ENCODE measurements at places on chromosomes 12 and 14. TPM values are rescaled to one million over a fixed set of nuclear protein-coding genes. Genes with fewer than 3 reads are reported as not detected.

GRCh38 chr12:114579389-114579788 lies 104.6 kb downstream of the TBX3 start:
- DNase-seq, result no peak

GRCh38 chr12:4289231-4289878 lies 15.8 kb downstream of the CCND2 start:
- DNase-seq, result peak; percentile 47

- peak; percentile 59 for DNase-seq
Measured at GRCh38 chr14:47278233-47278842, 397.1 kb downstream of the MDGA2 start.

- no peak for DNase-seq
Measured at GRCh38 chr12:127803545-127803944, 463.4 kb upstream of the TMEM132C start.

DNA sequence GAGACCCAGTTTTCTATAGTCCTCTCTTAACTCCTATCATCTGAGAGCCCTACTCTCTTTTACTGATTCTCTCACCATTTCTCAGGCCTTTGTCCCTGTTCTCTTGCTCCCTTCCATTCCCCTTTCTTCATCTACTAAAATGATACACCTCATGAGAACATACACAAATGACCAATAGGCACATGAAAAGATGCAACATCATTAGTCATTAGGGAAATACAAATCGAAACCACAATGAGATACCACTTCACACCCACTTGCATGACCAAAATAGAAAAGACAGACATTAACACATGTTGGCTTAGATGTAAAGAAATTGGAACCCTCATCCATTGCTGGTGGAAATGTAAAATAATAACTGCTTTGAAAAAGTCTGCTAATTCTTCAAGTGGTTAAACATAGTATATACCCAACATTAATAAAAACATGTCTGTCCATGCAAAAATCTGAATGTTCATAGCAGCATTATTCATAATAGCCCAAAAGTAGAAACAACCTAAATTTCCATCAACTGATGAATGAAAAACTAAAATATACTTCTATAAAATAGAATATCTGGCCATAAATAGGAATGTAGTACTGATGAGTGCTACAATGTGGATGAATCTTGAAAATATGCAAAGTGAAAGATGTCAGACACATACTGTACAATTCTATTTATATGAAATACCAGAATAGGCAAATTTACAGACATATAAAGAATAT lies 66.0 kb downstream of the DENND5B start:
- DNase-seq, result no peak

GRCh38 chr14:49516286-49516685 lies 69.9 kb downstream of the RPS29 start:
- DNase-seq, result no peak

The TIMM9 gene
- 26.7 TPM for total RNA-seq

The CRIP2 gene
- 172 TPM for total RNA-seq

The ETFBKMT gene
- total RNA-seq, result 5.8 TPM

The GLIPR1L1 gene
- not detected for total RNA-seq

All from sciatic nerve (tissue), 2 donors.